Central memory CD4-positive, alpha-beta T cell (primary cell): ENCODE measurements at places on chromosomes 12 and 14.

DNA sequence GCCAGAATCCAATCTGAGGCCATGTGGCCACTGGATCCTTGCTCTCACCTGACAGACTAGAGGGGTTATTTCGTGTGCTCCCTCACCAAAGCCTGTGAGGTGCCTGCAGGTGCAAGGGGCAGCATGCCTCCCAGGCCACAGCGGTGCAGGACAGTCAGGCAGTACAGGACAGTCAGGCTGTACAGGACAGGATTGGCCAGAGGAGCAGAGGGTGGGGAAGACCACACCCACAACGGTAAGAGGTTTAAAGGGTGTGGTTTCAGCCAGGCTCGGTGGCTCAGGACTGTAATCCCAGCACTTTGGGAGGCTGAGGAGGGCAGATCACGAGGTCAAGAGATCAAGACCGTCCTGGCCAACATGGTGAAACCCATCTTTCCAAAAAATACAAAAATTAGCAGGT is 3.1 kb upstream of the BRF1 start:
- no peak for DNase-seq

DNA sequence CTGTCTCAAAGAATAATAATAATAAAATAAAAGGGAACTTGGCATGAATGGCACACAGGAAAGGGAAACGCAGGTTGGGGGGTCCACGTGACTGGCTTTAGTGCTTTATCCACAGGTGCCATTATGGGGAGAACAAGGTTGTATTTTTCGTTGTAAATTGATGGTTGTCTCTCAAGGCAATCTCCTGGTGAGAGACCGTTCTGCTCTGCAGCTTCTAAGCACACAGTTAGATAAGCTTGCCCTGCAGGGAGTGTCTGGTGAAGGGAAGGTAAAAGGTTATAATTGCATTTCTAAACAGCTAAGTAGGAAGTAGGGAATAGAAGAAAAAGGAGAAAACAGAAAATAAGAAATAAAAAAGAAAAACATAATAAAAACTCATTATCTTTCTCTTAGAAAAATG is 69.1 kb upstream of the CPSF6 start:
- DNase-seq: no peak

- DNase-seq: no peak
These were observed 54.3 kb upstream of the NPFF start for GRCh38 chr12:53561590-53561953.

GRCh38 chr14:93960108-93960475 is 16.3 kb downstream of the ASB2 start:
- DNase-seq: no peak

DNA sequence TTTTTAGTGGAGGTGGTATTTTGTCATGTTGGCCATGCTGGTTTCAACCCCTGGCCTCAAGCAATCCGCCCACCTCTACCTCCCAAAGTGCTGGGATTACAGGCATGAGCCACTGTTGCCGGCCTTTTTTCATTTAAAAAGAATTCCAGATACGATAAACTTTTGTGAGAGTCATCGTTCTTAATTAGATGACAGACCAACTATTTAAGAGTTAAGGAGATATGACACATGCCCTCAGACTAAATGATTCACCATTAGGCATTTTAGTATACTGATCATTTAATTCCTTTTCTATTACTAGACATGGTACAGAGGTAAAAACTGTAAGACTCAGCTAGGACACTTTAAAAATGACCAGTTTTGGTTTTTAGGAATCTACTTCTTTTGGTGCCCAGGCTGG is 2.4 kb downstream of the ANKRD13A start:
- no peak for DNase-seq

DNA sequence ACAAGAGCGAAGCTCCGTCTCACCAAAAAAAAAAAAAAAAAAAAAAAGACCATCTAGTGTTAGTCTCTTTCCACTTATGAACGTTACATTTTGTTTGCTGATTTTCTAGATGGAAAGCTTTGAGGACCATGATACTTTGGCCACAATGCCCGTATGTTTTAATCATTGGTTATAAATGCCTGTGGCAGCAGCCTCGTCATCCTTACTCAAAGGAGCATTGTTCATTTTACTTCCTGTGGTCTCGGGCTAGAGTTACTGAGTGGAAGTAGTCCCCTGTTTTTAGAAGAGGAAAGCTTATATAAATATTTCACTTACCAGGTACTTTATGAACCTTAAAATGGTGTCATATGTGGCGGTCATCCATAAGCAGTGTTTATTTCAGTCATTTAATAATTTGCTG is 359.9 kb downstream of the AEBP2 start:
- DNase-seq: no peak

GRCh38 chr12:108514468-108514972 is 557 bp upstream of the FICD start:
- DNase-seq: no peak

- no peak for DNase-seq
These were observed 985.7 kb upstream of the FBXO33 start for GRCh38 chr14:40417777-40418401.

DNA sequence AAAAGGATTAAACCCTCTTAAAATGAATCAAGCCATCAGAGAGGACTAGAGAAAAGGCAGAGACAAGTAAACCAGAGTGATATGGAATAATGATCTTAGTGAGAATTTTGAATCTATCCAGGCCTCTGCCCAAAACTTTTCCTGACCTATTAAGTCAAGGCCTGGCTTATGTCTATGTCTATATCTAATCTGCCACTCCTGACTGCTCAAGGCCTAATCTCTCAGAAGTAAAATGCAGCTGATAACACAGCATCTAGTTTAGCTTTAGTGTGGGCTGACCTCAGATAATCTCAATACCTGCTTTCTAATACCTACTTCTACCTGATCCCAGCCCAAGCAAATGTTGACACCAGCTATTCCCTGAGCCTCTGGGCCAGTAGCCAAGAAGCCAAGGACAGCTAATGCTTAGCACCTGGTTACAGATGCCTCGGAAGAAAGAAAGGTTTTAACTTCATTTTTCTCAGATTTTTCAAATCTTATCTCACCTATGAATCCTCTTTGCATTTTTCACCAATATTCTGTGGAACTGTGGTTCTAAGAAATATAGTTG is 1472.5 kb upstream of the SEL1L start:
- no peak for DNase-seq

GRCh38 chr12:1357711-1358110 is 236.7 kb downstream of the FBXL14 start:
- no peak for DNase-seq

- DNase-seq: no peak
These were observed 241.5 kb upstream of the FBXO33 start for GRCh38 chr14:39673734-39674133.

DNA sequence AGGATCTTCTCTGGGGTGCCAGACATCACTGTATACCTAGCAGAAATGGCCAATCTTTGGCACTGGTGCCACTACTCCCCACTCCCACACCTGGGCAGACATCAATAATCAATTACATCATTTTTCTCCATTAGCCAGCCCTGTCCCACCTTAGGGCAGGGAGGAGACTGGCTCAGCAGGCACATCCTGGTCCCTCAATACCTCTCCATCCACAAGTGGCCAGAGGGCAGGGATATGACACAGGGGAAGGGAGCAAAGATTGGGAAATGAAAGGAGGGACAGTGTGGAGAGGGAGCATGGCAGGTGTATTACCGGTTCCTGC is 10.2 kb downstream of the RAPGEF3 start:
- DNase-seq: no peak

- peak; percentile 39 for DNase-seq
These were observed 54.2 kb downstream of the C12orf42 start for GRCh38 chr12:103441437-103442181.

- no peak for DNase-seq
These were observed 88.1 kb downstream of the TMEM30B start for GRCh38 chr14:61192989-61193388.

- DNase-seq: no peak
These were observed 146.3 kb upstream of the CNOT2 start for GRCh38 chr12:70096759-70097410.

DNA sequence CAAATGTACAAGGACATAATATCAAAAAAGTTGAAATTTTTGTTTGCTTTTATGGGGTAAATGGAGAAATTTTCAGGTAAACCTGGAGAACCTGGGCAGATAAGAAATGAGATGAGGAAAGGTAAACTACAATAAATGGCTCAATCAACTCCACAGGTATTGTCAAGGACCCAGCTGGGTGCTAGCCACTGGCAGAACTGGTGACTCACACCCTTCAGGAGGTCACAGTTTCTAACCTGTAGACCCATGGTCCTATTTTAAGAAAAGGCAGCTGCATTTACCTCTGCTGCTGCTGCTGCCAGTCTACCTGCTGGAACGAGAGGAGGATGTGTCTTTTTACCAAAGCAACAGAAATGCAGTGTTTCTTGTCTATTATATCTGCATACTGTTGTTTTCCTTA is 226.6 kb downstream of the ALG10B start:
- no peak for DNase-seq

DNA sequence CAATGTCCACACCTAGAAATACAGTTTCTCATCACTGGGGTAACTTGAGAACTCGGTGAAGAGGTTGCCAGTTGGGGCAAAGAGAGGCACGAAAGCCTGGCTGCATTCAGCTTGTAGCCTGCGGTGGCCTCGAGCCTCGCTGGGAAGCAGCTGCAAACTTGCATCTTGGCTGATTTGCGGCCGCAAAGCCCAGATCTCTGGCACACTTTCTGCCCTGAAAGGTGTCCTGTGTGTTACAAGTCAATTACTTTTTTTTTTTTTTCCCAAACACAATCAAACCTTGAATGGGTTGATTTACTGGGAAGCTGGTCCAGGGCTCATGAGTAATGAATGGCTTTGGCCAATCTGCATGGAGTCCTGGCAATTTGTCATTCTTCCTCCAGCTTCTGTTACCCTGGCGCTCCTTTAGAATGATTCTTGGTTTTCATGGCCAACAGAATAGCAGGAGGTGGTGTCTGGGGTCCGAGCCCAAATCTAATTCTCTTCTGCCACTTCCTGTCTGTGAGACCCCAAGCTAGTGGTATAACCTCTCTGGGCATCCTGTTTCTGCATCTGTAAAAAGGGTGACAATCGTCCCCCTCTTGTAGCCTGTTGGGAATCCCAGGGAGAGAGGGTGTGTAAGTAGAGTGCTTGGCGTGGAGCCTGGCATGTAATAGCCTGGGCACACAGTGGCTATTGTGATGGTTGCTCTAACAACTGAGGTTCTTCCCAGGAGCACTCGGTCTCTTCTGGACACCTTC is 6.7 kb downstream of the BCL7A start:
- DNase-seq: no peak

GRCh38 chr12:3613641-3614395 is 122.8 kb downstream of the PRMT8 start:
- no peak for DNase-seq

DNA sequence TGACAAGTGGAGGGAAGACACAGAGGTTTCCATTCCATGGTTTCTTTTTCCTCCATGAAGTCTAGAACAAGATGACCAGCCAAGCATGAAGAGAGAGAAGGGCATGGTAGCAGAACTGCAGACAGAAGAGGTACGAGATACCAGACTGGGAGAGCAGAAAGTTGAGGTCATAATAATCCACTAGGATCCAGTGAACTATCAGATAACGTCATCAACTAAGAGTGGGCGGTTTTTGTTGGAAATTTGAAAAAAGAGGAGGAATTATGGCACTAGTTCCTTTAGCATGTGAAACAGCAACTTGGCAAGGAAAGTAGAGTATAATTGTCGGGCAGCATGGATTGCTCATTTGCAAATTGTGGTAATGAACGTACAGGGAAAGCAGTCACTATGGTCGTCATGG is 357.6 kb downstream of the PDZRN4 start:
- DNase-seq: no peak

DNA sequence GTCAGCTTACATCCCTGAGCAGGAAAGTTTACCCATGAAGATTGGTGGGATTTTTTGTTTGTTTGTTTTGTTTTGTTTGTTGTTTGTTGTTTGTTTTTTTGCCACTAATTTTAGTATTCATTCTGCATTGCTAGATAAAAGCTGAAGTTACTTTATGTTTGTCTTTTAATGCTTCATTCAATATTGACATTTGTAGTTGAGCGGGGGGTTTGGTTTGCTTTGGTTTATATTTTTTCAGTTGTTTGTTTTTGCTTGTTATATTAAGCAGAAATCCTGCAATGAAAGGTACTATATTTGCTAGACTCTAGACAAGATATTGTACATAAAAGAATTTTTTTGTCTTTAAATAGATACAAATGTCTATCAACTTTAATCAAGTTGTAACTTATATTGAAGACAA is 37.6 kb downstream of the CD9 start:
- no peak for DNase-seq

GRCh38 chr12:40834321-40834720 is 142.1 kb downstream of the CNTN1 start:
- DNase-seq: no peak

GRCh38 chr12:40286583-40286982 is 61.8 kb downstream of the LRRK2 start:
- DNase-seq: no peak

GRCh38 chr12:113204804-113205203 is 16.5 kb upstream of the TPCN1 start:
- no peak for DNase-seq

DNA sequence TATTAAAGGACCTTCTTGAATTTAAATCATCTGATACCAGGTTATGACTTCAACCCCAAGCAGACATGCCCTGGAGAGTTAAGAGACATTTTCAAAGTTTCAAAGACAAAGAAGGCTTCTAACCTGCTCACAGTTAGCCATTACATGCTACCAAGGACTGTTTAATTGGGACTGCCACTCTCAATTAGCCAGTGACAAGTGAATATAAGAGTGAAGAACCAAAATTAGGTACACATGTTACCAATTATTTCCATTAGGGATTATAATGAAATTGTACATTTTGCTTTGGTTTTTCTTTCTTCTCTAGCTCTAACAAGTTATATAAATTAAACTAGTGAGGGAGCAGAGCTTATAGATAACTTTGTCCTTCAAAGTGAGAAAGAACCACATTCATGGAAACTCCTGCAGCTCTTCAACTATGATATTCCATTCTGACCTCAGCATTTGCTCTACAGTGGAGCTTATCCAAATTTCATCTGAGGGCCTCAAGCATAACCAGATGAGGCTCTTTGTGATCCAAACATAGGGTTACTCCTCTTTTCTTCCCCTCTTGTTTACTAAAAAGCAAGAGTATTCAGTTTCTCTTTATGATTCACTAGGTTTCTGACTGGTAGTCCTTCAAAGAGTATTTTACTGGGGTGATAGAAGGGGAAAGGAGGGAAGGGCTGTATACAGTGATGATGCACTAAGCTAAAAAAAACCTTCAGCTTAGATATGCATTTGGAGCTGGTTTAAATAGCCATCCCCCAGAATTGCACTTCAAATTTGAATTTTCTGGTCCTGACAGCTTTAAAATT is 91.3 kb downstream of the DUSP6 start:
- DNase-seq: no peak

DNA sequence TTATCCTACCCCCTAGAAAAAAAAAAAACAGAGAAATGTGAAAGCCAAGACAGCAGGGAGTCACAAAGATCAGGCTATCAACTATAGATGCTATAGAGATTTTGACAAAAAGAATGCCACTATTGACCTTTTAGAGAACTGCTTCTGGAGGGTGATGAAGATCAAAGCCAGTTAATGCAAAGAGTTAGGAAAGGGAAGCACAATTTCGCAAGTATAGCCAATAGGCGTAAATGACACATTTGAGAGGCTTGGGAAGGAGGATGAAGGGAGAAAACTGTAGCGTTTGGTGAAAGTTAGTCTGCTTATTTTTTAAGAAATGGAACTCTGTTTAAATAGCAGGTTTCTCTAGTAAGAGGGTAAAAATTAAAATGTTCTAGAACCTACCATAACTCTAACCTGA is 190.7 kb downstream of the DUSP6 start:
- DNase-seq: no peak

- no peak for DNase-seq
These were observed 40.3 kb downstream of the SLC38A2 start for GRCh38 chr12:46332260-46332659.
